ENCODE measurements at places on chromosomes 6 and 20.
A peak's percentile ranks its signal among the peaks of the same experiment; 100 is the strongest.

DNA sequence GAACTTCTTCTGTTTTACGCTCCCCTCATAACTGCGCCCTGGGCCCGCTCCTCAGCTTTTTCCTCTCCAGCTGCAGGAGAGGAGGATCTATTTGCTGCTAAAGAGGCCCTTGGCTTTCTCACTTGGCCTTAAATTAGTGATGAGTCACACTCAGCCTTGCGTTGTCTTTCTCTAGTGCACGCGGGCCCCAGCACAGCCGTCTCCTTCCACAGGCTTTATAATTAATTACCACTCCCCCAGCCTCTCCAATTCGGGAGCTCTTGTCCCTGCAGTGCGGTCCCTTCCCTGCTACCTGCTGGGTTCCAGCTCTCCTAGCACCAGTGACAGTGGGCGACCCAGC lies 25.2 kb downstream of the PACSIN1 start:
- no peak for DNase-seq

DNA sequence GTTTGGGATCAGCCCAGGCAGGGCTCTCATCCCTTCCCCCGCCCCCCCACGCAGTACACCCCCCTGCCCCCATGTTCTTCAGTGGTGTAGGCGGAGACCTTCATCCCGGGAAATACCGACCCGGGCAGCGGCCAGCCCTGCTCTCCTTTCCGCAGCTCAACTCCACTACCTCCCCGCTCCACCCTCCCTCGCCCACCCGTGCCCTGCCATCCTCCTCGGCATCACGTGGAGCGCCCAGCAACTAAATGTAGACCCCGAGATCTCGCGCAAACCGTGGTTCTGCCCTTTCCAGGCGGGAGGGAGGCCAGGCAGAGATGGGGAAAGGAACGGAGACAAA lies 1932.2 kb upstream of the DEFB115 start:
- no peak for DNase-seq

DNA sequence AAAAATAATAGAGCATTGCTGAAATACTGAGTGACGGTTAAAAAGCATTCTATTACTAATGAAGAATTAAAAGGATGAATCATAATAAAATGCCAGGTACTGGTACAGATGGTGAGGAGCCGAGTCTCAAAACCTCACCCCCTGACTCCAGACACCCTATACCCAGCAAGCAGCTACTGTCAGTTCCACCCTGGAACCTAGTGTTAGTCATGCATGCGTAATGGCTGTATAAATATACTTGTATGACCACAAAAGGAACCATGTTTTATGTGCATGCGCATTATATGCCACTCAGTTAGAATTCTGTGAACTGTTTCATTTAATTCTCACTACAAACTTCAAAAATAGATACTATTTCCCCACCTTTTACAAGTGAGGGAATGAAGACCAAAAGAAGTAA lies 568.7 kb upstream of the RNF217 start:
- no peak for DNase-seq

GRCh38 chr20:7399575-7399974 lies 540.7 kb downstream of the HAO1 start:
- DNase-seq: no peak

DNA sequence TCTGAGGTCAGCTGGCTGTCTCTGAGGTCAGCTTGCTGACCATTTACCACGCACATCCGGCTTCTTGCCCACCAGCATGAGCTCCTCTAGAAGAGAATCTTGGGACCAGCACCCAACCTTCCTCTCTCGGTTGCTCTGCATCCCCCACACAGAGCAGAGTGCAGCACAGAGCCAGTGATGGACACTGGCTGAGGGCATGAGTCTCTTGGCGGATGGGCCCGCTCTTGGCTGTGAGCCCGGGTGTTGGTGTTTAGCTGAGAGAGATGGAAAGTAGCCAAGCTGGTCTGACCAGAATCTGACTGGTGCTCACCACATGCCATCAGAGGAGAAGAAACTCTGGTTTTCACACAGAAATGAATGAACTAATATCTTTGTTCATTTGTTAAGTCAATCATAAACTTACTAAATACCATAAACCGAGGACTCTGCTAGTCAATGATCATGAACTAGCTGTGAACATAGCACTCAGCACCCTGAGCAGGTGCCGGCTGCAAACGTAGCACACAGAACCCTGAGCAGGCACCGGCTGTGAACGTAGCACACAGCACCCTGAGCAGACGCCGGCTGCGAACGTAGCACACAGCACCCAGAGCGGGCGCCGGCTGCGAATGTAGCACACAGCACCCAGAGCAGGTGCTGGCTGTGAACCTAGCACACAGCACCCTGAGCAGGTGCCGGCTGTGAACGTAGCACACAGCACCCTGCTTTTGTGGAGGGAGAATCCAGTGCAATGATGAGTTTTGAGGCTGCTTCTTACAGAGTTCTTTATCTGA lies 10.4 kb upstream of the THBS2 start:
- no peak for DNase-seq

DNA sequence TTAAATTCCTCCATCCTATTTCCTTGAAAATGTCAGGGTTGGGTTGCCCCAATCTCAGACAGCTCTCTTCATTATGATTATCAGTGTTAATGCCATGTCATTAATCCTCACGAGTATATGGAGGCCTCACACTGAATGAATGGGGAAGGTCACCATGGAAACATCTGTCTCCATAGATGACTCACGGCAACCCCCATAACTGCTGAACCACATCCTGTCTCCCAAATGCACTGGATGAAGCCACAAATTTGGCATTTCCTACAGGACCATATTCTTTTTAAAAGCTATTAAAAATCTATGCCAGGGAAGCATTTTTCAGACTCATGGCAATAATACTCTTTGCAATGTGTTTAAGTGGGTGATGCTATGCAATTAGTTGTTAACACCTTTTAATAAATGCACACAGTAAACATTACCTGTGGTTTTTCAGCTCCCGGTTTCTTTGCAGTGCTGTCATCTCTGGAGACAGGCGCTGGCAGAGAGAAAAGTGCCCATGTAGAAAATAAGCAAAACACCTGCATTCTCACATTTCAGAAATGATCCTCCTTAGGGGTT lies 80.1 kb upstream of the PTPRK start:
- DNase-seq: no peak

DNA sequence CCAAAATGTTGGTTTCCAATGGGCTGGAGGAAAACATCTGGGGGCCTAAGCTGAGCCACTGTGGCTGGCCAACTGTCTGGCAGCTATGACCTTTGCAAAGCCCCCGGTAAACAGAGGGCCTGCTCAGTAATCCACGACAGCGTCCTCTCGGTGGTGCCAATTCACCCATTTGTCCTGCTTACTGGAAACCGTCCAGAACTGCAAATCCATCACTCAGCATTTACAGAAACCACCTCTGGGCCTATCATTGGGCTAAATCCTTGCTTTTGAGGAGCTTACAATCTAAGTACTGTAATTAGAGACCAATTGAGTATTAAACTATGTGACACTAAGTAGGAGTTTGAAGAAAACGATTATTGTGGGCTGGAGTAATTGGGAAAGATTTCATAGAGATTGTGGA lies 31.0 kb downstream of the ADAT2 start:
- no peak for DNase-seq

GRCh38 chr6:68008445-68008844 lies 626.6 kb upstream of the ADGRB3 start:
- no peak for DNase-seq

GRCh38 chr6:122678841-122679240 lies 68.6 kb downstream of the PKIB start:
- no peak for DNase-seq

- no peak for DNase-seq
Measured at GRCh38 chr6:156848533-156848932, 71.4 kb downstream of the ARID1B start.

DNA sequence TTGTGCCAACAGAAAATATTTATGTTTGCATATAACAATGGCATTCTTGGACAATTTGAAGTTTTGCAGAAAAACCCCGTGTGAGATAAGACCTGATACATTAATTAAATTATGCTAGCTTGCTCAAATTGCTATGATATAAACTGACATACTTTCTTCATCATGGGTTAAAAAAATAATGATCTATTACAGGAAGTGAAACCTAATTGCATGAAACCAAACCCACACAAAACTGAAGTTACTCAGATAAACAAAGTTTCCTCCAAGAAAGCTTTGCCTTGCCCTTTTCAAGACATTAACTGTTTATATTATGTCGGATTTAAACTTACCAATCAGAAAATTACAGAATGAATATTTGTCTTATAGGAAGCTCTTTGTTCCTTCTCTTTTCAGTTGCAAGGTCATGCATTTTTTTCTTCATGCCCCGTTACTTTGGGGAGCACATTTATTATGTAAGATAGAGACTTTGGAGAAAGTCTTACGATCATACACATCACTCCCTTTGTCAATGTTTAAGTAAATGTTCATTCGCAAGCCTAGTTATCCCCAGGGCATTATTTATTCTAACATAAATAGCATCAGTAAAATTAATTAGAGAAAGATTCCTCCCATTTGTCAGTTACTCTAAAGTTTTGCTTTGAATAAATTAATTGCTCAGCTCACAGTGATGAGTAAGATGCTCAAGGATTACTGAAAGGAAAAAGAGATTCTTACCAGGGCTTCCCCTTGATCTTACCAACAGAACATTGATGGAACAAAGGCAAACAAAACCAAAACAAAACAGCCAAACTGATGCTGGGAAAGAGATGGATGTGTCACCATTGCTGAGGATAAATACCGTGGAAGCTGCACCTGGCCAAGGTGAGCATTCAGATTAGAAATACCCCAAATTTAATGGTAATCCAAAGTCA lies 14.8 kb upstream of the TMEM244 start:
- no peak for DNase-seq

DNA sequence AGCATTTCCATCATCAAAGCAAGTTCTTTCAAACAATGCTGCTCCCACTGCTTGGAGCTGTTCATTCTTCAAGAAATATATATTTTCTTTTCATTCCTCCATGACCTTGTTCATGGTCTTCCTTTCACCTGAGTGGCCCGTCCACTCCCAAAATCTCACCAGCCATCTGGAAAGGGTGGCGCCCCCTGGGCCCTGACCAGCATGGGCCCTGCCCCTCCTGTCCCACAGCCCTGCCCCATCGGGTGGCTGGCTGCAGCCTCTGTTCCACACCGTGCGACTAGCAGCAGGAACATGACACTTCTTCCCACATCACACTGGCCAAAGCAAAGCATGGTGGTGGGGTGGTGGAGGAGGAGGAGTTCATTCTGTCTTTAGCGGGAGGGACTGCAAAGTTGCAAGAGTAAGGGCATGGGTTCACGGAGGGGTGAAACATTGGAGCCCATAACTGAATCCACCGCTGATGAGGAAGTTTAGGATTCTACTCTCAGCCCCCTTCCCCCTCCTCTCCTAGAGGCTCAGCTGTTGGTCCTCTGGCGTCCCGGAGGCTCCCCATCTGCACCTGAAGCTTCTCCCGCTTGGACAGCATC lies 195.2 kb upstream of the SLC24A3 start:
- no peak for DNase-seq

DNA sequence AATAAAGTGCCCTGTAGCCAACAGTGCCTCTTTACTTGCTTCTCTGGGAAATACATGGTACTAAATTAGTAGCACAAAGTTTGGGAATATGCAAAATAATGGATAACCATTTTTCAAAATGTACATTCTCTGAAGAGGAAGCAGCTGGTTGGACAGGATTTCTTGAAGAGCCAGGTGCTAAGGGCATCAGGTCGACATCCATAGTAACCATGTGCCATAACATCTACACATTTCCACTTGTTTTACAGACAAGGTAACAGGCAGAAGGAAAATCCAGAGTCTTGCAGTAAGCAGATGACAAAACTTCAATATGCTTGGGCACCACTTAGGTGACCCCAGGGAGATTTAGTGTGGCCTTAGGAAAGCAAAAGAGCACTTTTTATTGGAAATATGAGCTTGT lies 36.5 kb upstream of the SMIM28 start:
- no peak for DNase-seq

DNA sequence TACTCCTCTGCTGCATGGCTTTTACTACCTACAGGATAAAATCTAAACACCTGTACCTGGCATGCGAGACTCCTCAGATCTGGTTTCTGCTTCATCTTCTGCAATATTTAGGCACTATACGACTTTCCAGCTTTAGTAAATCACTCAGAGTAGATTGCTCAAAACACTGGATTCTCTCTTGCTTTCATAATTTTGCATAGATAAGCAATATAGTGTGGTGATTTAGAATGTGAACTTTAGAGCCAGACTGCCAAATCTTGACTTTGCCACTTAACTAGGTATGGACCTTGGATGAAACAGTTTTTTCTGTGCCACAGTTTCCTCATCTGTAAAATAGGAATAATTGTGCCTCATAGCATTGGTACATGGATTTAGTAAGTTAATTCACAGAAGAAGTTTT lies 28.9 kb downstream of the CEP57L1 start:
- no peak for DNase-seq

GRCh38 chr20:49185071-49185761 lies 2.9 kb downstream of the STAU1 start:
- no peak for DNase-seq

DNA sequence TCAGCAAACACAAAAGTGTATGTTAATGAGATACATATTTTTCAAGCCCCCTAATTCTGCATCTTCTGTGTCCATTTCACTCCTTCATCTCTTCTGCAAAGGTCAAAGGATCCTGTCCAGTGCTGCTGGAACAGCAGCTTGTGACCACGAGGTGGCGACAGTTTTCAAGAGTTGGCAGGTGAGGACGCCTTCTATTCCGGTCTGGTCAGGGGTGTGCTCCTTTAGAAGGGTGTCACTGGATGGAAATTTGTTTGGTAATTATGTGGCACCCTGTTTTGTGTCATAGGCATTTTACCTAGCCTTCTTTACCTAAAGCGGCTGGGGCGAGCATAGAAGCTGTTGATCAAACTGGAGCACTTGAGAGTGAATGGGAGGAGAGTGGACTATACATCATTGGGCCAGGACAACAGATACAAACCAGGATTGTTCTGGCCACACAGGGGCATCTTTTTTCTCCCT lies 32.9 kb upstream of the ERVFRD-1 start:
- peak; percentile 57 for DNase-seq

Measured in activated T-cell treated with anti-CD3 and anti-CD28 coated beads for 1 hour (primary cell).